ENCODE measurements at places on chromosomes 11 and 22. TPM values are rescaled to one million over a fixed set of nuclear protein-coding genes. Genes with fewer than 3 reads are reported as not detected.

The NPAS4 gene
- 1.6 TPM for total RNA-seq

- DNase-seq = no peak
Measured at GRCh38 chr11:12679471-12679870, 5.2 kb downstream of the TEAD1 start.

DNA sequence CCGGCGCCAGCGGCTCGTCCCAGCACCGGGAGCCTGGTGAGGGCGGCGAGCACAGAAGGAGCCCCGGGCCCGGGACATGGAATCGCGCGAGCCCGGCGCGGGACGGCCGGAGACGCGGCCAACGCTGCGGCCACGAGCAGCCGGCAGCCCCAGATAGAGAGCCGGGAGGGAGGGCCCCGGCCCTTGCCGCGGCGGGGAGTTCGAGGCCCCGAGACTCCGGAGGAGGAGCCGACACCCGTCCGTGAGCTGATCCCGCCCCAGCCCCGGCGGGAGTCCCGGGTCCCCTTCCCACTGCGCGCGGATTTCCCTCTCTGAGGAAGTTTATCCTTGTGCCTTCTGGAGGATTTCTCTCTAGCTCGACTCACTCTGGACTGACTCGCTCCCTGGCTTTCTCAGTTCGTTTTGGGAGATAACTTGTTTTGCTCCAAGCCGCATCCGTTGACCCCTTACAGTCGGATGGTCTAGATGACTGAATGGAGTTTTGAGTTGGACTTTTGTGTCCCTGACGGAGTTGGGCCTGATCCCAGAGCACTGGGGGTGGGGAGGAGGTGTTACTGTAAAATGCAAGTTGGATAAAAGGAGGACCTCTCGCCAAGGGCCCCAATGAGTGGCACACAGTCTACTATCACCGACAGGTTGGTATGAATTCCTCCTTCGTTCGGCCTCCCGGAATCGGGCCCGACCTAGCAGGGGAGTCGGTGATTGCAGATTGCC is 585 bp downstream of the ARHGEF12 start:
- DNase-seq = peak; percentile 31

The SLC22A12 gene
- not detected for total RNA-seq

DNA sequence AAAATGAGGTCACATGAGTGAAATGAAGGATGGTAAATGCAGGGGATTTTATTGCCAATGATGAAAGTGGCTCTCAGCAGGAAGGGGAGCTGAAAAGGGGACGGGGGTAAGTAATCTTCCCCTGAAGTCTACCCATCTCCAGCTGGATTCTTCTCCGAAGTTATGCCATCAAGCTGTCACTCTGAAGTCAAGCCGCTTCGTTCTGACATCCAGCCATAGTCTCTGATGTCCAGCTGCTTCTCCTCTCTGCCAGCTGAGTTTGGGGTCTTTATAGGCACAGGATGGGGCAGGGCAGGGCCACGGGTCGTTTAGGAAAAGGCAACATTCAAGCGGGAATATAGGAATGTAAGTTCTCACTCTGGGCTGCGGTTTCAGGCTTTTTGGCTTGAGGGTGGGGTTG is 181.9 kb upstream of the ANO3 start:
- no peak for DNase-seq

DNA sequence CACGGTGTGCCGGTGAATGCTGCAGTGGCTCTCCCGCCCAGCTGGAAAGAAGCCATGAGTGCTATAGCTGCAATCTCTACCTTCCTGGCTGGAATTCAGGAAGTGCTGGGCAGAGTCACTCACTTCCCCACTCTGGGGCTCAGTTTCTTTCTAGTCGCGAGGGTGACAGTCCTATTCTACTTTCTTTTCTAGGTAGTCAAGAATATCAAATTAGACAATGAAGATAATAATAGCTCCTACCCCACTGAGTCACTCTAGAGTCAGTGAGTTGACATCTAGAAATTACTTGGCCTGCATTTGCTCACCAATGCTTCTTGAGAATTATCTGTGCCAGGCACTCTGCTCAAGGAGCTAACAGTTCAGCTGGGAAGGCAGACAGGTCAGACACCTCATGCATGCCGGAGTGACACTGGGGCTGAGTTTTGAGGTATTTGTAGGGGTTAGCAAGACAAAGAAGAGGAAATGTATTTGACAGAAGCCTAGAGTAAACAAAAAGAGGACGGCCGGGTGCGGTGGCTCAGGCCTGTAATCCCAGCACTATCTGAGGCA is 3.2 kb downstream of the CENPM start:
- no peak for DNase-seq

The GVQW3 gene
- 4.5 TPM for total RNA-seq

DNA sequence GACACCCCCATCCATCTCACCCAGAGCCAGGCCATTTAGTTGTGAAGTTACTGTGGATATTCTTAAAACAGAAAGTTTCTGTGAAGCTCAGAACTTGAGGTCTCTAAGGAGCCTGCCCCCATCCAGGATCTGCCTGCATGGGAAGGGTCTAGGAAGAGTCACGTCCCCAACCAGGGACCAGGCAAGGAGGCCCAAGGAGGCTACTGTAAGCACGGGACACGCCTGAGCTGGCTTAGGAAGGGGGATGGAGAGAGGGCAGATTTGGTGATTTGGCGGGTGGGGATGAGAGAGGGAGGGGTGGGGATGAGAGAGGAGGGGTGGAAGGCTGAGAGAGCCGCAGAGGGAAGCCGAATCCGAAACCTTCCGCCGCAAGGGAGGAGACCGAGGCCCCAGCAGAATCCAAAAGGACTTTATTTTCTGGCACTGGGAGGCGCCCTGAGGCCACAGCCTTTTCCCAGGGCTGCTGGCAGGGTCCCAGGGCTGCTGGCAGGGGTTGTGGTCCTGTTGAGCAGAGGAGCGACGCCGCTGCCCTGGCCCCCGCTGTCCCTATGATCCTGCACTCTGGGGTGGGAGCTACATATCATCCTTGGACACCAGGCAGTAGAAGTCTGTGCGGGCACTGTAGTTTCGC is 9.4 kb downstream of the SIGIRR start:
- DNase-seq = no peak

GRCh38 chr22:40238425-40239344 is 61.0 kb downstream of the TNRC6B start:
- no peak for DNase-seq

GRCh38 chr22:32005453-32005852 is 37.6 kb upstream of the SLC5A1 start:
- DNase-seq = no peak

GRCh38 chr11:28849053-28849452 is 740.9 kb downstream of the METTL15 start:
- DNase-seq = no peak

The GRM5 gene
- not detected for total RNA-seq

Measured in H9 (cell line).